CD4-positive, alpha-beta T cell treated with Interleukin-21 for 1 hour (primary cell): ENCODE measurements at places on chromosomes 3 and 15.

DNA sequence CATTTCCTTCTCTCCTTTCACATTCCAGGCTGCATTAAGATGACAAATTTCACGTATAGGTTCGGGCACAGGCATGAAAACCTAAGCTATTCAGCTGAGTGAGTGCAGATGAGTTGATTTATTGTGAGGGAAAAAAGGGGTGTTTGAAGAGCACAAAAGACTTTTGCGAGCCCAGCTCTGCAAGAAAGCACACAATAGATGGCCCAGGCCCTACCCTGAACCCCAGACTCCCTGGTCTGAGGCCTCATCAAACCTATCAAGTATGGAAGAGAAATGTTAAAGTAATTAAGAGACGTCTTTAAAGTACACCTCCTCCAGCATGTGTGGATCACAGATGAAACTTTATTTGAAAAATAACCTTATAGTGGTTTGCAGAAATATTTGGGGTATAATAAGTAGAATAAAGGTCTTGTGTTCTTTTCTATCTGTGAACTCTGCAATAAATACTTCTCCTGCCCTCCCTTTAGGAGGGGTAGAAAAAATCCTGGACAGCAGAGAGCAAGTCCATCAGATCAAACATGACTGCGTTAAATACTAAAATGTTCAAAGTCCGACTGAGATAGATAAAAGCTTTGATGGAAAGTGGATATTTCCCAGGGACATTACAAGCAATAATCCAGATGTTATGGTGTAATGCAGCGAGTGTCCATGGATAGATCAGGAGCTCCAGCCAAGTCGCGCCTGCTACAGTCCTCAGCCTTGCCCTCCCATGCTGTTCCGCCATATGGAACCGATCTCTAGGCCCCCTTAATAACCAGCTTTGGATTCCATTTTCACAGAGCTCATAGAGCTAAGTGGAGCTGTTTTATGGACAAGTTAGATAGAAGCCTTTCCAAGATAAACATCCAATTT is 121.5 kb downstream of the MCTP2 start:
- no peak for DNase-seq

DNA sequence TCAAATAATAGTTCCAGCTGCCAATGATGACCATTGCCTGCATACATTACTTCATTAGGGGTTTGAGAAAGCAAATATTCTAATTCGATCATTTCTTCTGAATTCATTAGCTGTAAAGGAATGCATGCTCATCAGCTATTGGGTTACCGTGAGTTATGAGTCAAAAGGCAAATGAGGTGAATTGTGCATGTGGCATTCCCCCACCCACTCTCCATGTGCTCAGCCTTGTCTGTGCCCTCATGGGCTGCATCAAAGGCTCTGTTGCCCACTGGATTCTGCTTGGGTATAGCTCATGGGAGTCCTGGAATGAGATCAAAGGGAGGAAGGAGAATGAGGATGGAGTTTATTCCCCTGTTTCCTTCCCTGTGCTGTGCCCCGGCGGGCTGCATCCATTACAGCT is 99.3 kb upstream of the CHRNA7 start:
- no peak for DNase-seq

DNA sequence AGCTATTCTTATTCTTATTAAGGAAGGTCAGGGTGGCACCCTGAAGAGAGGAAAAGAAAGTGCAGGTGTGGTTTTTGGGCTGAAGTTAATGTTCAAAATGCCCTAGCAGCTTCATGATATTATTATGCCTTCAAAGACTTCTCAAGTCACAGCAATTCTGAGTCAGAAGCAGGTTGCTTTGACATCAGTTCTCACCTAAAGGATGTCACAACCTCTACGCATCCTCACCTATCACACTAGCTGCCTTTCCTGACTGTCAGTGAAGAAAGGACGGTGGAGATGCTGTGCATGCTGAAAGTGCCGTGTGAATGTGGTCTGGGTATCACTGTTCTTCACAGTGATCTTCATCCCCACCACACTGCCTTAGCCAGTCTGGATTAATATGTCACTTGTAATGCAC is 49.6 kb downstream of the NPTN start:
- no peak for DNase-seq

GRCh38 chr15:39658740-39659139 is 77.9 kb downstream of the THBS1 start:
- no peak for DNase-seq

GRCh38 chr3:2921903-2922302 is 188.3 kb downstream of the IL5RA start:
- DNase-seq: peak; percentile 13

GRCh38 chr3:40720863-40721262 is 196.1 kb downstream of the ZNF621 start:
- no peak for DNase-seq

DNA sequence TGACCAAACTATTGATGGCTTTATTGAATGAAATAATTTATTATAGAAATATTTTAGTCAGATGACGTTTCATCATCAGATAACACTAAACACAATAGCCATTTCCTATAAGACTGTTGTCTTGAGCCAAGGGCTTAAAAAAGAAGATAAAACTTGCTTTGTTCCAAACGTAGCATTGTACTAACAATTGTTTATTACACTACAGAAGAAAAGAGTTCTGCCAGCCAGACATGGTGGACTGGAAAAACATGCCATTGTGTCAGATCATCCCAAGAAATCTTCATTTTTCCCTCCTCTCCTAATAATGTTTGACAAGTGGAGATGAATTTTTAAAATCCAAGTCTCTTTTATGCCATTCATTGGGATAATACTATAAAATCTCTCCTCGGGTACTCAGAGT is 203.3 kb downstream of the CDIN1 start:
- no peak for DNase-seq

DNA sequence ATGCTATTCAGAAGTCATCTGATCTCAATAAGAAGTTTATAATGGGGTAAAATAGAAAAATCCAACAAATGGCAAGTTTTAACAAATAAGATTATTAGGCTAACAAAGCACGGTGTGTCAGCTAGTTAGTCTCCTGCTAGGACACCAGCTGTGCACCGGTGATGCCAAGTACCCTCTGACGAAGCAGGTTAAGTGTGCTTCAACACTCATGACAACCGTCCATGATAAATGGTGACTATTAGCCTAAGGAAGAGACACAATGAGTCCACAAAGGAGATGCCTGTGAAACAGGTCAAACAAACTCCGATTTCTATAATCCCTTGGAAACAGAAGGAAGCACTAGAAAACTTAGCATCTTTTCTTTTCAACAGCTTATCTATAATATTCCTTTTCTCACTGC is 36.5 kb downstream of the ATP13A3 start:
- no peak for DNase-seq

GRCh38 chr3:133268726-133269134 is 131.1 kb upstream of the BFSP2 start:
- no peak for DNase-seq

DNA sequence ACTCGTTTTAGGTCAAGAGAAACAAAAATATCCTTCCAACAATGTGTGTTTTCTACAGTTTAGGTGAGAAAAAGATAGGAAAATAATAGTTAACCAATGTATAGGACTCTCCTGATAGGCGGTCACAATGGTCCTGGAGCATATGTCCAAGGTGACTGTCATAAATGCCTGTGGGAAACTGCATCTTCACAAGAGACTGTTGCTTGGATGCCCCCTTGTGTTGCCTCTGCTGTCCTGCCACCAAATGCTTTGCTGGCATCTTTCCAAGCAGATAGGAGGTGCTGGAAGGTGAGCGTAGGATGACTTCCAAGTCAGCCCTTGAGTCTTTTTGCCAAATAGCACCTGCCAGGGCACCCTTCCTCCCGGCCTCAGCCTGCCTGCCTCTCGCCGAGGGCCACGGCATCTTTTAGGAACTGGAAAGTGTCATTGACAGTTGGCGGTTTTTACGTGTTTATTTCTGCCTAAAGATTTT is 24.1 kb upstream of the SACM1L start:
- DNase-seq: peak; percentile 85

GRCh38 chr3:21390136-21390535 is 360.9 kb downstream of the ZNF385D start:
- DNase-seq: no peak

DNA sequence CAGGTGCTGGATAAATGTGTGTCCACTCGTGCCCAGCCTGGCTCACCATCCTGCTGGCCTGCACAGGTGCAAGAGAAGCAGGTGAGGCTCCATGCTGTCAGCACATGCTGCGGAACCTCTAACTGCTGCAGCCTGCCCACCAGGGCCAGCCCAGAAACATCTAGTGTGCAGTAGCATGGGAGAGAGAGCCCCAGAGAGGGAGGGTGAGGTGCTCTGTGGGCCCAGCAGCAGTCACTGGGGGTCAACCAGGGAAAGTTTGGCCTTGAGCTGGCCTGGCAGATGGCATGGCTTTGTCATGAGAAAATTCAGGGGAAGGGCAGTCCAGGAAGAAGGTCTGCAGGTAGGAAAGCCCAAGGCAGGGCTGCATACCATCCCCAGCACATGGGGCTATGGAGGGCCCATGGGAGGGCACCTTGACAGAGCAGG is 18.2 kb upstream of the PRR23E start:
- no peak for DNase-seq

DNA sequence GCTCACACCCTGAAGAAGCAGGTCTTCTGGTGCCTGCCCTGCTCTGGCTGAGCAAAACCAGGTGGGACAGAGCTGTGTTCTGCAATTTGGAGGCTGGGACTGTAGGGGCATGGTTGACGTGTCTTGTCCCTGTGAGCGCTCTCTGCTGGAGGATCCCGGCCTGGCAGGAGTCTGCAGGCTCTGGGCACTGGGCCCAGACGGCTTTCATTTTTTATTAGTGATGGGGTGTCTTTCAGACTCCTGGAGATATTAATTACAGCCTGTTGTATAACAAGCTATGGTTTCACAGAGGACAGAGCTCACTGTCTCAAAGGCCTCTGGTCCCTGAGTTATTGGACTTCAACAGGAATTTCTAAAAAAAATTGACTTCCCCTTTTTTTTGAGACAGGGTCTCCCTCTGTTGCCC is 29.5 kb upstream of the ZNF710 start:
- peak; percentile 48 for DNase-seq

DNA sequence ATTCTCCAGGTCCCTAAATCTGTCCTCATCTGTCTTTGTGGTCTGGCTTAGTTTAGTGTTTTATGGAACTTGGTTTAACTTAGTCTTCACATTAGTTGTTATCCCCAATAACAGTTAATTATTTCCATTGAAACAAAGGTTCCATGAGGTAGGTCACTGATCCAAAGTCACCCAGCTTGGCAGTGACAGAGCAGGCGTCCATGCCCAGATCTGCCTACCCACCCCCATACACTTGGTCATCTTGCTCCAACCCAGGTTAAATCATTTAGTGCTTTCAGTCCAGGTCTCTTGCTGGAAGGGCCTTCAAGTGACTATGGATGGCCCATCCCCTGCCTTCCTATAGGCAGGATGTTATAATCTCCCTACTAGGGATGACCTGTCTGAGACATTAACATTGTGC is 127.4 kb downstream of the MYRIP start:
- no peak for DNase-seq

- no peak for DNase-seq
Measured at GRCh38 chr3:123586968-123587367, 2.1 kb upstream of the HACD2 start.

- DNase-seq: no peak
Measured at GRCh38 chr3:120462409-120462959, 11.7 kb upstream of the FSTL1 start.

DNA sequence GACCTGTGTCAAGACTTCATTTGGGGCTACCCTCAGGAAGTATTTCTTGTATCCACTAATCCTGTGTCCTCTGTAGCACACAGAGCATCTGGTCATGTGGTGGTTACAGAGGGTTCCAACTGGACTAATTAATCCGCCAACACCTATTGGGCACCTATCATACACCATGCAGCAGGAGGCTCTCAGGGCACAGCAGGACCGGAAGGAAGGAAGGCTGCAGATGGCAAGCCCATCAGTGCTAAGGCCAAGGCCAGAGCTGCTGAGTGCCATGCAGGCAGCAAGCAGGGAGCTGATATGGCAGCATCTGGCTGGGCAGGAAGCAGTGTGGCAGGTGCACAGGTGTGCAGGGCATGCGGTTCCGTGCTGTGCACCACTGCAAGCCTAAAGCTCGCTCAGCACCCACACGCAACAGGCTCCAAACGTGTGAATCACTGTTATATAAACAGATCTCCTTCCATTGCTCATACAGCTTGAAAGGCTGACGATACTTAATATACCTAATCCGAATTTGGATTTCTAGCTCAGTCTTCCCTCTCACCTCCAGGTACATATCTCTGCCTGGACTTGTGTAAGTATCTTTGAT is 64.4 kb upstream of the SNRPA1 start:
- no peak for DNase-seq

DNA sequence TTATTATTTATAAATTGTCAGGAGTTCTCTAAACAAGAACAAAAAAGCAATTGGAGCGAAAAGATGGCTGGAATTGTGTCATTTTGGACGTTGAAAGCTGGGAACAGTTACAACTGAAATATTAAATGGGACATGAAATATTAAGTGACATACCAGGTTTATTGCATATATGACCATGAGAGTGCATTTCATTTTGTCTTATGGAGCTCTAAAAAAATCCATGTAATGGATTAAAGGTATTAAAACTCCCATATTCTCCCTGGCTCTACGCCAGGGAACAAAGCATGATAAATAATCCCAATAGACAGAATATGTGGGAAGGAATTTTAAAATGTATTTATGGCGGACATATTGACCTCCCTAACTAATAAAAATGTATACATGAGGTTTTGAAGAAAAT is 17.7 kb downstream of the RARB start:
- DNase-seq: no peak
